Osteocyte (in vitro differentiated cells): ENCODE measurements at places on chromosomes 16 and 17. TPM values are rescaled to one million over a fixed set of nuclear protein-coding genes. Genes with fewer than 3 reads are reported as not detected.

GRCh38 chr17:43014020-43014648, 7.5 kb downstream of the IFI35 start:
- DNase-seq: no peak

GRCh38 chr17:70323269-70323668, 153.9 kb downstream of the KCNJ2 start:
- no peak for DNase-seq

DNA sequence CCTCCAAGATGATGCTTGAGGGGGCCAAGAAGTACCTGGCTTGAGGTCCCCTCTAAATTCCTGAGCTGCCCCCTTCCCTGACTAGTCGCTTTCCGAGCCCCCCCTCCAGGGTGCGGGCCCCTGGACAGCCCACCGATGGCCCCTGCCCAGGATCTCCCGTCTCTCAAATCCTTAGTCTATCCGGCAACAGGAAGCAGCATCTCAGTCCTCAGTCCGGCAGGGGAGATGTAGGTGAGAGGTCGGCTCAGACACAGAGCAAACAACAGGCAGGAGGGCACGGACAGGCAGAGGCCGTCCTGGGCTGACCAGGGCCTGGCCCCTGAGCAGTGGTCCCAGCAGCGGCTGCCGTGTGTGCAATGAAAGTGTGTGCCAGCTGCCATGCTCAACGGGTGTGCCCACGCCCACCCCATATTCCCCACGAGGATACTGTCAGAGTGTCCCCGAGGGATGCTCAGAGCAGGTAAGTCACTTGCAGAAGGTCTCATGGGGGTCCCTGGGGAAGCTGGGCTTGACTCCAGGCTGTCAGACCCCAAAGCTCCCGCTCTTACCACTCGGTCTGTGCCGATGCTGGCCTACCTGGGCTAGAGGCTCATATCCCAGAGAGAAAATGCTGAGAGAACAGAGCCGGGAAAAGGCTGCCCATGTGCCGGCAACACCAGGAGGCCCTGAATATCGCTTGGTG, 7.2 kb downstream of the SLC43A2 start:
- no peak for DNase-seq

DNA sequence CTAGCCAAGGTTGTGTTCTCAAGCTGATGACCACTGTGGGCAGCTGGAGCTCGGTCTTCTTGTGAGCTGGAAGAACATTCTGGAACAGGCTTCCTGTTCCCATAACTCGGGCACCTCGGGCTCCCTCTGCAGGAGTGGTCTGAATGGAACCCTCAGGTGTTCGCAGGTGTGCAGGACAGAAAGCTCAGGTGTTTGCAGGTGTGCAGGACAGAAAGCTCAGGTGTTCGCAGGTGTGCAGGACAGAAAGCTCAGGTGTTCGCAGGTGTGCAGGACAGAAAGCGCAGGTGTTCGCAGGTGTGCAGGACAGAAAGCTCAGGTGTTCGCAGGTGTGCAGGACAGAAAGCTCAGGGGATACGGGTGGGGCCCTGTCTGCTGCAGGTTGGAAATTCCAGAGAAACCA, 109.0 kb upstream of the CACNG5 start:
- no peak for DNase-seq

GRCh38 chr16:8885674-8886592, 3.8 kb downstream of the LITAFD start:
- no peak for DNase-seq

GRCh38 chr17:7404737-7405349, 946 bp upstream of the TMEM256 start:
- DNase-seq: no peak

GRCh38 chr17:30961209-30962188, 9.3 kb upstream of the RNF135 start:
- no peak for DNase-seq

GRCh38 chr16:70809392-70810060, 8.6 kb upstream of the VAC14 start:
- no peak for DNase-seq

GRCh38 chr17:36182176-36183000, 6.0 kb upstream of the TBC1D3B start:
- peak; percentile 92 for DNase-seq

DNA sequence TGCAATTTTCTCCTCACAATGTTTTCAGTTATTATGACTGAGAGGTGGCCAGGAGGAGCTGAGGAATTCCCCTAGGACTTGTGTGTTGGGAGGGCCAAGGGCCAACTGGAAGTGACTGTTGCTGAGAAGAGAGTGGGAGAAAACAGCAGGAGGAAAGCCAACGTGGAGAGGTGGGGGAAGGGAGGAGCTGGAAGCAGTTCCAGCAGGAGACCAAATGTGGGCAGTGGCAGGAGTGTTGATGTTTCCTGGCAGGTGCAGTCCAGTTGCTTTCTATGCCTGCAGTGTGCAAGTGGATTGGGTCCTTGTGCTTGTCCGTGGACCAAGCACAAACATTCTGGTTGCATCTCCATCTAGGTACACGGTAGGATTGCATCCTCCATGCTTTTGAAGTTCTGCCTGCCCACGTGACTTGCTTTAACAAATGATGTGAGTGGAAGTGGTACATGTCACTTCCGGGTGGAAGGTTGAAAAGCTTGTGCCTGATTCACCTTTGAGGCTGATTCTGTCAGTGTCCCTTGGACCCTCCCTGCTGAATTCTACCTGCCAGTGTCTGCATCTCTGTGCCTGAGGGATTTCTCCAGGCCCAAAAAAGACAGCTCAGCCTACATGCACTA, 54.7 kb upstream of the CRHR1 start:
- no peak for DNase-seq

DNA sequence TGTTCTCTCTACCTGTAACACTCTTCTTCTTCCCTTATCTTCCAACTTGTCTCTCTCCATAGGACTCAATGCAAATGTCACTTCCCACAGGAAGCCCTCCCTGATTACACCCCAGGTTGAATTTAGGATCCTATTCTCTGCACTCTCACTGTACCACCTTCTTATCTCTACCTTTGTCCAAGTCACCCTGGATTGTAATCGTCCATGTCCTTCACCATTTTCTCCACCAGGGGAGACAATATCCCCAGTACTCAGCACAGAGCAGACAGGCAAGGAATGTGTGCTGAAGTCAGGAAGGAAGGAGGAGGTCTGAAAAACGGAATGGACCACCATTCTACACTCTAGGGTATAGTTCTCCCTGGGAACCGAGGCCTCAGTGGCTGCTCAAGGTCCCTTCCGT, 14.2 kb downstream of the C16orf82 start:
- DNase-seq: no peak

GRCh38 chr16:50271148-50272041, 5.0 kb downstream of the ADCY7 start:
- no peak for DNase-seq

GRCh38 chr16:85462714-85463611, 150.2 kb upstream of the GSE1 start:
- no peak for DNase-seq

DNA sequence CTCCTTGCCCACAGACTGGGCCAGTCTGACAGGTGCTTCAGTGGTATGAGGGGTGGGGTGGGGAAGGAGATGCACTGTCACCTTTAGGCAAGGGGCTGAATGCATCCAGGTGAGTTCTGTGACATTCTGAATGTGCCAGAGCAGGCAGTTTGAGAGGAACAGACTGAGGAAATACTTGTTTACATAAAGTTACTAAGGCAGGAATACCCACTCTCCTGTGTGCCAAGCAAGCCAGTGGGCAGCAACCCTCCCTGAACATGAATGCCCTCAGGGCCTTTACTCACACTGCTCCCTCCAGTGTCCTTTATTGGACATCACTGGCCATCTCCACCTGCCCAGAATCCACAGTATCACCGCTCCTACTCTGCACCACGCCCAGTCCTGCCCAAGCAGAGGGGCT, 33.1 kb upstream of the ULK2 start:
- DNase-seq: no peak

GRCh38 chr17:27473748-27474609, 17.7 kb downstream of the KSR1 start:
- DNase-seq: no peak

DNA sequence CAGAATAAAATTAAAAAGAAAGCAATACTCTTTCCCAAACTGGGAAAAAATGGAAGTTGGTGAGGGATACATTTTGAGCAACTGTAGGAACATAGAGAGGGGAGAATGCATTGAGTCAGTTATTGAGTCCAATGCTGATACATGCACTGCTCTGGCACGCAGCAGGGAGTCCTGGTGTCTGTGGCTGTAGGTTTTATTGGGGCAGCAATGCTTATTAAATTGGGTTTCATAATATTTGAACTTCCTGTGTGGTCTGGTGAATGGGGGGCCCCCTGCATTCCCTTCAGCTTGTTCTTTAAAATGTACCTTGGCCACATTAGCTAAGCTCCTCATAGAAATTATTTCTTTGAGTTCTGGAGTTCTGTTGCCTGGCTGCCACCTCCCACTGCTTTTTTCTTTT, 125.2 kb upstream of the ELAC2 start:
- DNase-seq: no peak

DNA sequence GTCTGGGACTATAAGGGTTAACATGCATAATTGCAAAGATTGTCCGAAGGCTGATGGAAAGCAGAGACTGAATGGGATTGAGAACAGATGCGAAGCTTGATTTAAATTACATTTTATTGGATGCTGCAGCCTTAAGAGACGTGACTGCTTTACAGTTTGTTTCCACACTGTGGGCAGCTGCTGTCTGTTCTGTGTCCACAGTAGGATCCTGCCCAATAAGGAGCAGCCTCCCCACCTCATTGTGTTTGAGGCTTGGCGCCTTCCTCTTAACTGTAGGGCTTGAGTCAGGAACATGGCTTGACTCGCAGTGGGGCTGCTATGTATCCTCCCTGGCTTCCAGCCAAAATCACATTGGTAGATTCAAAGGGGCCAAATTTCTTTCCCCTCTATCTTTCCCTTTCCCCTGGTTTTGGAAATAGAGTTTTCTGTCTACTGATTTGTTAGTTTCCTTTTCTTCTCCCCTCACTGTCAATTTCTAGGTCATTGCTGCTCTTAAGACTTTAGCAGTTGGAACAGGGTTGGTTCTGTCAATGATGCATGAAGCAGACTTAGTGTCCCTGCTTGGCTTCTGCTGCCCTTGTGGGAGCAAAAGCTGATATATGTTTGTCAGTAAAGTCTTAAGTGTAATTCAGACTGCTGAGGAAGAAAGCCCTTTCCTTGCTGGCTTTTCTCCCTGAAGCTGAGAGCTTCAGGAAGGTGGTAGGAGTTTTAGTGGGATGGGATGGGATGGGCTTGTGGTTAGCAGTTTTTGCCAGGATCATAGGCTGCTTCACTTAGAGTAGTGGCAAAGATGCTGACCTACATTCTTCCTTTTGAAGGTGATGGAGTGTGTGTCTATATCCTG, 5.0 kb upstream of the RARA start:
- no peak for DNase-seq

- DNase-seq: no peak
Measured at GRCh38 chr16:69116906-69117305, 11.5 kb downstream of the HAS3 start.

DNA sequence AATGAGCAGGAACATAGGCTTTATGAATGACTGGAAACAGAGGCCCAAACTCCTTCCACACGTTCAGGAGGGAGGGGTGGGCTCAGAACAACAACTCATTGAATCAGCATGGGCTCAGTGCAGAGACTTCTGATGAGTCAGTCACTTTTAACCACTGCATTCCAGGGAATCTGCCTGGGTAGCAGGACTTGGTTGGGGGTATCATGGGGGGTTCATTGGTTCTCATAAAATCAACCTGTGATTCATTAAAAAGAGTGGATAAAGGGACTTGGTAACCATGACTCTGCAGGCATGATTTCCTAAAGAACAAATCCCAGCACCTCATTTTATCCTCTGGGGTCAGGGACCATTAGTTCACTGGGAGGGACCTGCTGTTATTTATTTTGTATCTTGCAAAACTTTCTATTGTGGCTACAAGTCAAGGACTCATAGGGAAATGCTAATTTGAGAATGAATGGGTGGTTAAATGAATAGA, 13.8 kb downstream of the ITGB3 start:
- DNase-seq: no peak

GRCh38 chr17:49219987-49220386, 9.5 kb downstream of the ABI3 start:
- DNase-seq: no peak

- no peak for DNase-seq
Measured at GRCh38 chr17:82740906-82741759, 5.7 kb downstream of the FN3K start.

GRCh38 chr16:1290860-1291575, 18.4 kb upstream of the UBE2I start:
- no peak for DNase-seq

- peak; percentile 81 for DNase-seq
Measured at GRCh38 chr16:35748621-35749252, 2289.3 kb downstream of the TP53TG3F start.

DNA sequence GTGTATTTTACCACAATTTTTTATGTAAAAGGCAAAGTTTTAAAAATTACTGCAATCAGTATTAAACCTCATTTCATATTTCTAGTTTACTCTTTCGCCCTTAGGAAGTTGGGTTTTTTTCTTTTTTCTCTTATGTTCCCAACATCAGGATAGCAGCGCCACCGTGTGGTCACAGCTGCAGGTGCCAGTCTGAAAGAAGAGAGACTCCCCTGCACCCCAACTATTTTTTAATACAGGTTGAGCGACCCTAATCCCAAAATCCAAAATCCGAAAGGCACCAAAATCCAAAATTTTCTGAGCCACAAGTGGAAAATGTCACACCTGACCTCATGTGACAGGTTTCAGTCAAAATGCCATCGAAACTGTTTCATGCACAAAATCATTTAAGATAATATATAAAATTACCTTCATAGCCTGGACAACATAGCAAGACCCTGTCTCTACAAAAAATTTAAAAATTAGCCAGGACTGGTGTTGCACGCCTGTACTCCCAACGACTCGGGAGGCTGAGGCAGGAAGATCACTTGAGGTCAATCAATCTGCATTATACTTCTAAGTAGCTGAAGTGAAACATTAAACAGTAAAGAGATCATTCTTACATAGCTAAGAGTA, 21.8 kb upstream of the ASGR2 start:
- no peak for DNase-seq

The MMP15 gene
- total RNA-seq: 4.9 and 5.2 TPM in 2 replicates

The CCDC47 gene
- 80.6 and 87.5 TPM in 2 replicates for total RNA-seq

The TOM1L1 gene
- 33.9 and 34.6 TPM in 2 replicates for total RNA-seq

The GNGT2 gene
- total RNA-seq: not detected in 2 replicates

The DPEP2 gene
- not detected in 2 replicates for total RNA-seq

The MT1B gene
- not detected in 2 replicates for total RNA-seq

The FA2H gene
- not detected in 2 replicates for total RNA-seq
